ENCODE measurements at places on chromosomes 7 and 10.

GRCh38 chr10:73759512-73760115 lies 15.4 kb downstream of the SEC24C start:
- DNase-seq, result peak; percentile 52

DNA sequence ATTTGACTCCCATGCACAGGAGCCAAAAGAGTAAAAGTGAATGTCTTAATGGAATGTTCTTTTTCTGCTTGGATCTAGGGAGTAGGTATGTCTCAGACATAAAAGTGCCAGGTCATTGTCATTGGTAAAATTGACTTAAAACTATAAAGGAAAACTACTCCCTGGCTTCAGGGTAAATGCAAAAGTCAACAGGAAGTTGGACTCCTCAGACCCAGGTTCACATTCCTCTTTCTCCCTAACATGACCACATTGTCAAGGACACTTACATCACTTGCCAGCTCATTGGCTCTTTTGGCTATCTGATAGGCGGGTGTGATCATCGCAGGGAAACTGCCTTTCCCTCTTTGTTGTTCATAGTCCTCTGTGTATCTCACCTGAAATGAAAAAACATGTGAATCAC lies 13.7 kb downstream of the NRAP start:
- DNase-seq, result no peak

DNA sequence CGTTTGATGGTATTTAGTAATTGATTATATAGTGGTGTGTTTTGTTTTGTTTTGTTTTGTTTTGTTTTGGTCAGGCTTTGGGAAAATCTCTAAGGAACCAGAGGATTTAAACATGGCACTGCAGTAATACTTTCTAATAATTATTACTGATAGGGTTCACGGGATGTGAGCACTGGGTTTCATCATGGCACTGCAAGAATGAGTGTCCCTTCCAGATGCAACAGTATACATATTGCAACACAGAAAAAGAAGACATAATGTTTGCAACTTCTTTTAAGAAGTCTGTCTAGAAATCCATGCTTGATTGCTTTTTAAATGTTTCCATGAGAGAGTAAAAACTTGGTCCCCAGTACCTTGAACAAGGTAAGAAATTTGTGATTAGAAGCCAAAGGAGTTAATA lies 2.2 kb upstream of the CDCA7L start:
- DNase-seq, result no peak

DNA sequence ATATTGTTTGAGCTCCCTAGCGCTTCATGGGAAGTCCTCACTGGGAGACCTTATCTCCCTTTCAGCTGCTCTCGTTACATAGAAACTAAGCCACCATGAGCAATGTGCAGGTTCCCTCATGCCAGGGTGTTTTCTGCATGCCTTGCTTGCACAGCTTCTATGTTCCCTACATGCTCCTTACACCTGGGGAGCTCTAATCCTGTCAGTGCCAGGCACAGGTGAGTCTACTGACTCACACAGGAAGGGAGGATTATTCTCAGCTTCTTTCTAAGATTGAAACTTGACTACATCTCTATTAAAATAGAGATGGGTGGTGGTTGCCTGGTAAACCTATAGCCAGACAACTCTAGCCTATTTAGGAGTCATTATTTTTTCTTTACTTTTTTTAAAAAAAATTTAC lies 375.7 kb upstream of the CDC14C start:
- no peak for DNase-seq

DNA sequence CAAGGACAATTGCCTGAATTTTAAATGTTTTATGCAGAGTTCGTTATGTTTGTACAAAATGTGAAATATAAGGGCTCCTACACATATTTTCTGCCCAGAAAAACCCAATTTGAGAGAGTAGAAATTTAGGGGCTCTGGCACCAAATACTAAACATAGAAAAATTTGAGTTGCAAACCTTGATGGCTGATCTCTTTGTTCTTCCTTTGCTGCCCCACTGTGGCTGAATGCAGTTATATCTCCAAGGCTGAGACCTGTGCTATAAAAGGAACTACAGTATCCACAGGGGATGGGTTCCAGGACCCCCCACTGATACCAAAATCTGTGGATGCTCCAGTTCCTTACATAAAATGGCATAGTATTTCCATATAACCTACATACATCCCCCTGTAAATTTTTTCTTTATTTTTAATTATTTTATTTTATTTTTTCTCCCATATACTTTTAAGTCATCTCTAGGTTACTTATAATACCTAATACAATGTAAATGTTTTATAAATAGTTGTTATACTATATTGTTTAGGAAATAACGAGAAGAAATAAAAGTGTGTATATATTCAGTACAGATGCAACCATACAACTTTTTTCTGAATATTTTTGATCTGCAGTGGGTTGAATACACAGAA lies 22.5 kb downstream of the CFAP43 start:
- DNase-seq, result peak; percentile 17

DNA sequence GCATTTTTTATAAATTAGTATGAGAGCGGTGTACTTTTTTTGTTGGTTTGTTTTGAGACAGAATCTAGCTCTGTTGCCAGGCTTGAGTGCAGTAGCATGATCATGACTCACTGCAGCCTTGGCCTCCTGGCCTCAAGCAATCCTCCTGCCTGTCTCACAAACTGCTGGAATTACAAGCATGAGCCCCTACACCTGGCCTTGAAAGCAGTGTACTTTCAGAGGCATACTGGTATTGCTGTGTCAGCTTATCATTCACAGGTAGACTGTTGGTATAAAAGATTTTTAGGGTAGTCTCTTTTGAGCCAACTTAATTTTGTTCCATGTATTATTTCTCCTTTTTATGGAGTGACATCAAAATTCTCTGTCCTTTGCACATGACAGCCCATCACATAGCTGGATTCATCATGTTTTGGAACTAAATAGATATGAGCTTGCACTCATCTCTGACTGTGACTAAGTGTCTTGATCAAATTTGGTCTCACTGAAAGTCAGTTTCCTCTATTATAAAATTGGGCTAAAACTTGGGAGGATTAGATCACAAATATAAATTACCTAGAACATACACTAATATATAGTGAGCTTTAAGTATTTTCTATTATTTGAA lies 12.4 kb downstream of the GNAT3 start:
- no peak for DNase-seq

DNA sequence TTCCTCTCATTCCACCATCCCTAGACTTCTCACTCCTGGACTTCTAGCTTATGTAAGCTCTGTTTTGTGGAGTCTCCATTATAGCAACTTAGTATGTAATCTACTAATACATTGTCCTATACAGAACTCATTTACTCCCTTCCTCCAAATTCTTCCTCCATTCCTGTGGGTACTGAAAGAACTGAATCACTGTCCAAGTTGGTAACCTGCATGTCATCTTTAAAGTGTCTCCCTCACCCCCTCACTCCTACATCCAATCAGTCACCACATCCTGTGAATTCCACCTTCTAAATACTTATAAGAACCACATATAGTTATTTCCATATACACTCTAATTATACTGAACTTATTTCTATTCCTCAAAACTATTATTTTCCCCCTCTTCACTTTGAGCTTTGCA lies 20.3 kb downstream of the AASS start:
- DNase-seq, result no peak

DNA sequence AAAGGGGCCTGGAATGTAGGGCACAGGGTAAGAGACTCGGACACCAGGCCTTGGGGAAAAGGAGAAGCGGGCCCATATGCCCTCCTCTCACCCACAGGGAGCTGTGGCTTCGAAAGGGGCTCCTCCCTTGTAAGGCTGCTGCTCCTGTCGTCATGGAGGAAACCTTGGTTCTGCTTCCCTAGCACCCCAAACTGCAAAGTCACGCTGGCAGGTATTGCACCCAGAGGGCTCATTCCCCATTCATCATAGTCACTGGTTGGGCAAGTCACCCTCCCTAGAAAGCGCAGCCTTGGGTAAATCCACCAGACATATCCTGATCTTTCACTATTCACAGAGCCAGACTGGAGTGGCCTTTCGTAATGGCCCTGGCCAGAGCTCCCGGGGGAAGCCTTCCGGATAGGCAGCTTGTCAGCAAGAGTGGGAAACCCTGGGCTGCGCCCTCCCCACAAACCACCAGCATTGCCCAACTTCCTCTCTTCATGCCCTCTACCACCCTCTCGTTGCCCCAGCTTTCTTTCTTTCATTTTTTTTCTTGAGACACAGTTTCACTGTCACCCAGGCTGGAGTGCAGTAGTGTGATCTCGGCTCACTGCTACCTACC lies 121.0 kb downstream of the HIP1 start:
- peak; percentile 33 for DNase-seq

GRCh38 chr10:125080984-125081383 lies 79.4 kb downstream of the CTBP2 start:
- DNase-seq, result no peak

DNA sequence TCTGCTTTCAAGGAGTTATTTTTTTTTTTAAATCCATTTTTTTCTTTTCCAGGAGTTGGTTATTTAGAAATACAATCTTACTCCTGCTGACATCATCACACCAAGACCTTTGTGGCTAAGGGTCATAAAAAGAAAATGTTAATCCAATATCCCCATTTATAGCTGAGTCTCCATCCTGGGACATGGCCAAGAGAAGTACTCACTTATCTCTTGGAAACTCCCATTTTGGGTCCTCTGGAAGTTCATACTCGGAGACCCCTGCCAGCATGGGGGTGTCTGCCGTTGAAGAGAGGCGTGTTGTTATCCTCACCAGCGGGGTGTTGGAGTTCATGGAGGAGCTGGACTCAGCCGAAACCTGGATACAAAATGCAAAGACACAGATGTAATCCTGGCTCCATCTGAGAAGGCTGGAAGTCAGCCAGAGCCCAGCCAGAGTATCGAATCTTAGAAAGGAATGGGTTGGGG lies 94.6 kb downstream of the FGFR2 start:
- DNase-seq, result no peak

GRCh38 chr10:120336911-120337540 lies 120.0 kb upstream of the PLPP4 start:
- no peak for DNase-seq

- no peak for DNase-seq
Observed at GRCh38 chr7:133591704-133592340, 338.9 kb downstream of the EXOC4 start.

- no peak for DNase-seq
Observed at GRCh38 chr7:130430841-130431666, 9.8 kb downstream of the CEP41 start.

GRCh38 chr10:131725581-131726069 lies 175.2 kb upstream of the PPP2R2D start:
- no peak for DNase-seq

- DNase-seq, result no peak
Observed at GRCh38 chr10:132562916-132563456, 25.4 kb downstream of the INPP5A start.

DNA sequence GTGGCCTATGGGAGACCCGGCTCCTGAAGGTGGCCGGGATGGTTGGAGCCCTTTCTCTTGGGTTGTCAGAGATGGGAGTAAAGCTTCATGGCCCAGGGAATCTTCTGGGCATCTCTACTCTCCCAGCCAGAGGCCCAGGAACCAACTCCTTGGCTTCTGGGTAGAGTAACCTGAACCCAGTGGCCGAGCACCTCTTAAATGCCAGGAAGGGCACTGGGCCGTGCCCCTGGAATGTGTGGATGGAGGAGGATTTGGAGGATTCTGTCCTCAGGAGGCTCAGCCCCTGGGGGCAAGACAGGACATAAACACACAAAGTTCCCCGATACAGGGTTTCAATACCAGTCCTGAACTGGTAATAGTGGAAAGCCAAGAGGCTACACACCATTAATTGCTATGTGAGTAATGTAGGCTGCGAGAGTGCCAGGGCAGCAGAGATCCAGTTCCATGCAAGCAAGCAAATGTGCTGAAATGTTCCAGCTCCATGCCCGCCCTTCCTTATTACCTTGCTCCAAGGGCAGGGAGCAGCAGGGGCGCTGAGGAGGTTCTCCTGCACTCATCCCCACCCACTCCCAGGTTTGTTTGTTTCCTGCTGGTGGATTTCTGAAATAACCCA lies 1.2 kb downstream of the PALD1 start:
- no peak for DNase-seq

- no peak for DNase-seq
Observed at GRCh38 chr10:43820663-43821062, 172.0 kb upstream of the ZNF32 start.

DNA sequence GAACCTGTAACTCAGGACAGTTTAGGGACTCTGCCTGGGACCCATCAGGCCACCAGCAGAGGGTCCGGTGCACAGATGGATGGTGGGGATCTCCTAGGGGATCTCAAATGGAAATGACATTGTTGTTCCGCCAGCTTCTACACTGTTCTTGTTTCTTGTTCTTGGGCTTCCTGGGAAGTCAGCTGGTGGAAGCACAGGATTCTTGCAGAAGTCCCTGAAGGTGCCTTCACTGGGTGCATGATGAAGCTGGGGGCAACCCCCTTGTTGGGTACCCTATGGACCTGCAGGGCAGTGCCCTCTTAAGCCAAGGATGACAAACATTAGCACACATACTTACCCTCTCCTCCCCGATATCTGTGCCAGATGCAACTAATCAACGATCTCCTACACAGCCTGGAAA lies 18.6 kb downstream of the SFTPD start:
- DNase-seq, result no peak

Measured in effector memory CD4-positive, alpha-beta T cell (primary cell).